Regular cardiac myocyte (primary cell): ENCODE measurements at places on chromosomes 2 and 18. TPM values are rescaled to one million over a fixed set of nuclear protein-coding genes. Genes with fewer than 3 reads are reported as not detected.

Gene STPG4
- total RNA-seq: under 0.01 and 0.56 TPM in 2 replicates

Gene DCDC2C
- total RNA-seq: not detected in 2 replicates

Gene SNORC
- total RNA-seq: 0.19 and 0.56 TPM in 2 replicates

Gene SLC23A3
- total RNA-seq: 0.58 and 1.7 TPM in 2 replicates

Gene GNAL
- total RNA-seq: under 0.01 and 0.28 TPM in 2 replicates

Gene C18orf54
- 3.1 and 9.8 TPM in 2 replicates for total RNA-seq

Gene RTP5
- total RNA-seq: not detected in 2 replicates

Gene UGT1A3
- not detected in 2 replicates for total RNA-seq

Gene ANKAR
- total RNA-seq: 5.4 and 9.0 TPM in 2 replicates

Gene FAM237A
- total RNA-seq: not detected in 2 replicates

Gene NYAP2
- total RNA-seq: not detected in 2 replicates

Gene ALPI
- not detected in 2 replicates for total RNA-seq

Gene DNER
- total RNA-seq: under 0.01 and 3.4 TPM in 2 replicates

Gene REG1B
- total RNA-seq: not detected in 2 replicates

Gene LIMS4
- 8.1 and 14.1 TPM in 2 replicates for total RNA-seq

Gene YES1
- total RNA-seq: 159 and 375 TPM in 2 replicates

Gene COL3A1
- 1,261 and 4,792 TPM in 2 replicates for total RNA-seq

Gene CNRIP1
- 16.9 and 32.2 TPM in 2 replicates for total RNA-seq

Gene MBP
- total RNA-seq: 7.1 and 16.6 TPM in 2 replicates
